Muscle of arm (tissue), 14 donors: ENCODE measurements at places on chromosomes 12 and 14.

GRCh38 chr12:122841544-122842321, 6.5 kb downstream of the HIP1R start:
- no peak for DNase-seq

DNA sequence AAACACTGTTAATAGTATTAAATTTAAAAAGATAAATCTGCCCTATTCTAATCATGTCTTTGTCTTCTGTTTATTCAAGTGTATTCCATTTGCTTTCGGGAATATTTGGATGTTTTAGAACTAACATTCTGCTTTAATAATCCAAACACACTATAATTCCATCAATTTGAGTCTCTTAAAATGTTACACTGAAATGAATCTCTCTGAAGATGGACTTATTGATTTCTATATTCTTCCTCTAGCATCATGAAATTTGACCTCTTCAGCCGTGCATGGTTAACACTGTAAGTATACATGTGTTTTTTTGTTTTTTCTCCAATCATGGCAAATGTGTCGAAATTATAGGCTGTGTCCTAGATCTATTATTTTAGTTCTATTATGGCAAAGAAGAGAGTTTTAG, 339.2 kb downstream of the ACSS3 start:
- no peak for DNase-seq

DNA sequence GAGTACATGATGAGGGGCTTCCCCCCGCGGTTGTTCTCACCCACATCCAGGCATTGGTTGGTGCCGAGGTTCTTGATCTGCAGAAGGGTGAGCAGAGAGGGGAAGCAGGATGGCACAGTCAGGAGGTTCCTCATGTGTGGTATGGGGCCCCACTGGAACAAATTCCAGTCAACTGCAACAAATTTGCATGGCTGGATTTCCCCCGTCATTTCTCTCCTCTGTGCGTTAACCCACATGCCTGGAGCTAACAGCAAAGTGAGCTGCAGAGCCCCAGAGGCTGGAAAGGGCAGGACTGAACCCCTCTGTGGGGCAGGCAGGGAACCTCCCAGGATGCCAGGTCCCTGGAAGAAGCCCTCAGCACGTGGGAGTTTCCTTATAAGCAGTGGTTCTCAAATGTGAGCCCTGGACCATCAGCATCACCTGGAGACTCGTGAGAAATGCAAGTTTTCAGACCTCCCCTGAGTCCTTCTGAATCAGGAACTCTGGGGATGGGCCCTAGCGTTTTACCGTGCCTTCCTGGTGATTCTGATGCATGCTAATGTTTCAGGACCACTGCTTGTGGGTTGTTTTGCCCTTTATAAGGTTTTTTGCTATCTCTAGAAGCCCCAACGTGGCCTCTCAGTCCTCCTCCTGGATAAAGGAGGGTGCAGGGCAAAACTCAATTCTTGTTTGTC, 11.0 kb upstream of the CELA1 start:
- no peak for DNase-seq

DNA sequence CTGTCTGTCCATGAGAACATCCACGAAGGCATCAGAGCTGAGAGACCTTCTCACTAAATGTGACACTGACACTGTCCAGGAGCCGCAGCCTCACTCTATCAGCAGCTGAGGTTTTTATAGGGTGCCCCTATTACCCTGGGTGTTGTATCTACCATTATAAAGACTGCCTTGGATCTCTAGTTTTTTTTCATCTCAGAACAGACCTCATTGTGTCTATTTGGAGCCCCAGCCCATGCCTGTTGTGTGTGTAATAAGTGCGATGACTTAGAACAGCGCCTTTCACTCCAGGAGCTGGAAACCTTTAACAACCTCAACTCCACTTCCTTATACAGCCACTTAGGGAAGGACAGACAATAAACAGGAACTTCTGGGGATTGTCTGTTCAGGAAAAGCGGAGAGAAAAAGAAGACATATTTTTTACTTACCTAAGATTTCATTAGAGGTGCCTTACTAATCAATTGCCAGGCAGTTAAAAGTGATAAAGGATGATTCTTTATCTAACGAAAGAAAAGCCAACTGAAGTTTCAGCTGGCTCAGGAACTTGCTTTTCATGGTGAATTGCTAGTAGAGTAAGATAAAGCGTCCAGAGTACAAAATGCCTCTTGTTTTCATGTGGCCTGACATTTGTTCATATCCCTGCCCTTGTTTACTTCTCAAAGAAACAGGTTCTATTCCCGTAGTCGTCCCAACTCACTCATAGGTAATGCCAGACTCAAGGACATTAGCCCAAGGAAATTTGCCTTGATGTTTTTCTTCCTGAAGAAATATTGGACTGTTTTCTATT, 420.6 kb downstream of the RAD51B start:
- DNase-seq, result no peak

DNA sequence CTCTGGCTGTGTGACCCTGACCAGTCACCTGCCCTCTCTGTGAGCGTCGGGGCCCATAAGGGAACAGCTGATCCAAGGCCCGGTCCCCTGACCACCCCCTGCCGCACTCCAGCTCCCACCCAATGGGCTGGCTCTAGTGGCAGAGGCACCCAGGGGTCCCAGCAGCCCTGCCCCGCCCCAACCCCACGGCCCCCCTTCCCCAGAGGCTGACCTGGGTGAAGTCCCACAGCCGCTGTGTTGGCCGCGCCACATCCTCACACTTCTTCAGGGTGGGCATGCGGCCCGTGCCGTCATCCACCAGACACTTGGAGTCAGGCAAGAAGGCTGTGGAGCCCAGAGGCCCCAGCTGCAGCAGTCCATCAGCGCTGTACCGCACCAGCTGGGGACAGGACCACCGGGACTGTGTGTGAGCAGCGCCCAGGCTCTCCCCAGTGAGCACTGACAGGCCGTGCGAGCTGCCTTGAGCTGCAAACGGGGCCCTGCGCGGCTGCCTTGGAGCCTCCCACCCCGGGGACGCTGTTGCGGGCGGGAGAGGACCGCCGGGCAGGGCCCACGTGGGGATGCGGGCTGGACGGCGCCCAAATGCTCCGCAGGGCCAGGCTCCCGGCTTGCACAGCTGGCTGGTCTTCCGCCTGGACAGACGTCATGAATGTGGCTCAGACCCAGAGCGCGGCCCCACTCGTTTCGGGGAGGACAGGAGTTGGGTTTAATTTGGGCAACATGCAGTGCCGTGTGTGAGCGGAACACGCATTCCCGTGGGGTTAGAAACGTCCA, 53.5 kb downstream of the NOC4L start:
- peak; percentile 36 for DNase-seq

GRCh38 chr12:52847335-52848102, 1.3 kb downstream of the KRT78 start:
- no peak for DNase-seq

GRCh38 chr14:65462411-65462810, 49.9 kb downstream of the FUT8 start:
- no peak for DNase-seq

- no peak for DNase-seq
Observed at GRCh38 chr12:3537719-3538465, 46.9 kb downstream of the PRMT8 start.

GRCh38 chr12:99444859-99445316, 202.7 kb upstream of the GARIN6 start:
- DNase-seq, result no peak

- DNase-seq, result no peak
Observed at GRCh38 chr12:132021965-132022364, 72.2 kb downstream of the EP400 start.

DNA sequence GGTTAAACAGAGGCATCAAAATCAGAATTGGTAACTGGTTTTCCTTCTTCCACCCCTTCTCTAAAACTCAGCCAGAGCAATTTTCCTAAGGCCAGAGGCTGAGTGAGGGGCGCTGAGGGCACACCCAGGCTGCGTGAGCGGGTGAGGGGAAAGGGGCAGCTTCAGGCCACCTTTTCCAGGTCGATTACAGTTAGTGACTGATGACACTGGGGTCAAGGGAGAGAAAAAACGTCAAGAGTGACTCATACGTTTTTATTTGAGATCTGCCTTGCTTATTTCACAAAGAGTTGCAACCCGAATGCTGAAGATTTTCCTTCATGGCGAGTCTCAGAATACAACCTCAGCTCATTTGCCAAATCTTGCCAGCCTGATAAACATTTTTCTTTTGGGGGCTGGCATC, 46.7 kb upstream of the EVL start:
- DNase-seq, result no peak

DNA sequence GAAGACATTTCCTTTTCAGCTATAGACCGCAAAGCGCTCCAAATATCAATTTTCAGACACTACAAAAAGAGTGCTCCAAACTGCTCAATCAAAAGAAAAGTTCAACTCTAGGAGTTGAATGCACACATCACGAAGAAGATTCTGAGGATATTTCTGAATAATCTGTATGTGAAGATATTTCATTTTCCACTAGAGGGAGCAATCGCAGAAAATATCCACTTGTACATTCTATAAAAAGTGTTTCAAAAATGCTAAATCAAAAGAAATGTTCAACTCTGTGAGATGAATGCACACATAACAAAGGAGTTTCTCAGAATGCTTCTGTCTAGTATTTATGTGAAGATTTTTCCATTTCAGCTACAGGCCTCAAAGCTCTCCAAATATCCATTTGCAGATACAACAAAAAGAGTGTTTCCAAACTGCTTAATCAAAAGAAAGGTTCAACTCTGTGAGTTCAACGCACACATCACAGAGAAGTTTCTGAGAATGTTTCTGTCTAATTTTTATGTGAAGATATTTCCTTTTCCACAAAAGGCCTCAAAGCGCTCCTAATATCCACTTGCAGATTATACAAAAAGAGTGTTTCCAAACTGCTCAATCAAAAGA, 643.8 kb upstream of the ALG10B start:
- no peak for DNase-seq

DNA sequence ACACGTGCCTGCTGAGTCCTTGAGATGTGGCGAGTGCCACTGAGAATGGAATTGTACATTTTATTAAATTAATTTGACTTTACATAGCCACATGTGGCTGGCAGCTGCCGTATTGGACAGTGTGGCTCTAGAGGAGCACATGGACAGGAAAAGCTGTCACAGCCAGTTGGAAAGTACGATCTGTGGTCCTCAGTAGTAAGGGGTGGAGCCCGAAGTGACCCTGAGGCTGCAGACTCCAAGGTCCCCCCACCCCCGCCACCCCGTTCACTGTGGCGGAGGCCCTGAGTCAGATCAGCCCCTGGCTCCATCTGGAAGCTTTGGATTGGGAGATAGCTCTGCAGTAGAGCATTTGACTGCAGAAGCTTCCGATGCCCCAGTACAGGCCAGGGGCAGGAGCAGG, 25.8 kb upstream of the BEGAIN start:
- DNase-seq, result no peak

- no peak for DNase-seq
Observed at GRCh38 chr12:19530637-19531023, 91.3 kb downstream of the AEBP2 start.

GRCh38 chr14:26132061-26132645, 465.7 kb downstream of the NOVA1 start:
- no peak for DNase-seq

DNA sequence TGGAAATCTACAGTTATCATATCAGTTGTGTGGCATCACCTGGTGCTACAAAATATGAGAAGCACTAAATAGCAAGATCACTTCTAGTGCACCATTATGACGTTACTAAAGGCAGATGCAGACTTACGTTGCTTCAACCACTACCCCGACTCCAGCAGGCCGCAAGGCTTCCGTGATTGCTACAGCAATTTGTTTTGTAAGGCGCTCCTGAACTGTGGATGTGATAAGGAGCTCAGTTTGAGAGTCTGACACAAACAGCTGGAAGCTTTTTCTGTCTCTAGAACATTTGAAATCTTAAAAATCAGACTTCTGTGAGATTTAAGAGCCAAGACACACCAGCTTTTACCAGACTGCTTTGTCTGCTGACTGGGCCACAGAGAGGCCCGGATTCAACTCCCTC, 57.0 kb downstream of the GCH1 start:
- no peak for DNase-seq

GRCh38 chr14:86936556-86936955, 1056.4 kb downstream of the GALC start:
- DNase-seq, result no peak

- DNase-seq, result no peak
Observed at GRCh38 chr12:130701402-130701744, 14.7 kb downstream of the RIMBP2 start.

DNA sequence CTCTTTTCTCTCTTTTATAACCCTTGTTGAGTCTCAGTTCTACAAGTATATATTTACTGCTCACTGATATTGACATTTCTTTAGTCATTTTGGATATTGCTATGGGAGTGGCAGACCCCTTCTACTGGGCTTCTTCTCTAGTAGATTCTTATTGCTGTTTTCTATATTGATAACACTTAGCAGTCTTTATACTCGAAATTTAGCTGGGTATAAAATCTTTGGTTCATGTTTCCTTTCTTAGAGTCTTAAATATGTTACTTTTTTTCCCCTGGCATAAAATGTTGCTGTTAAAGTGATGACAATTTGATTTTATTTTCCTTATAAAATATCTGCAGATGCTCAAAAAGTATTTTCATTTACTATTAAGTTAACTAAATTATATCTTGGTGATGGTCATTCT, 32.6 kb downstream of the VRK1 start:
- no peak for DNase-seq

GRCh38 chr12:64404470-64405256, 471 bp downstream of the XPOT start:
- peak; percentile 64 for DNase-seq

GRCh38 chr14:104569435-104569834, 10.1 kb upstream of the C14orf180 start:
- no peak for DNase-seq

- DNase-seq, result no peak
Observed at GRCh38 chr12:78571953-78572352, 292.6 kb upstream of the SYT1 start.

DNA sequence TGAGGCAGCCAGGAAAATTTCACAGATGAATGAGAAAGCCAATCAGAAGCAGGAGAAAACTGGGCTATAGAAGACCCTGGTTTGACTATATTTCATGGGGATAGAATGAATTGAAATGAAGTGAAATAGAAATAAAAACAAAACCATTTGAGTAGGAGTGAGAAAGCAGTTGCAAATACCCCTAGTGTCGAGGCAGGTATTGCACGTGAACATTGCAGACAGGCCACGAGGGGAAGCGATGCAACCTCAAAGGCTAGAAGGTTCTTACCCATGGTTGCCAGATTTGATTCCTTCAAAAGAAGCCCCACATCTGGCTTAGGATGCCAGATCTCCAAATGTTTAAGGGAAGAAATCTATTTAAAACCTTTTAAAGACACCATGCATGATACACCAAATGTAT, 648.9 kb downstream of the VRK1 start:
- no peak for DNase-seq
